ENCODE measurements at places on chromosomes 7 and 10.

DNA sequence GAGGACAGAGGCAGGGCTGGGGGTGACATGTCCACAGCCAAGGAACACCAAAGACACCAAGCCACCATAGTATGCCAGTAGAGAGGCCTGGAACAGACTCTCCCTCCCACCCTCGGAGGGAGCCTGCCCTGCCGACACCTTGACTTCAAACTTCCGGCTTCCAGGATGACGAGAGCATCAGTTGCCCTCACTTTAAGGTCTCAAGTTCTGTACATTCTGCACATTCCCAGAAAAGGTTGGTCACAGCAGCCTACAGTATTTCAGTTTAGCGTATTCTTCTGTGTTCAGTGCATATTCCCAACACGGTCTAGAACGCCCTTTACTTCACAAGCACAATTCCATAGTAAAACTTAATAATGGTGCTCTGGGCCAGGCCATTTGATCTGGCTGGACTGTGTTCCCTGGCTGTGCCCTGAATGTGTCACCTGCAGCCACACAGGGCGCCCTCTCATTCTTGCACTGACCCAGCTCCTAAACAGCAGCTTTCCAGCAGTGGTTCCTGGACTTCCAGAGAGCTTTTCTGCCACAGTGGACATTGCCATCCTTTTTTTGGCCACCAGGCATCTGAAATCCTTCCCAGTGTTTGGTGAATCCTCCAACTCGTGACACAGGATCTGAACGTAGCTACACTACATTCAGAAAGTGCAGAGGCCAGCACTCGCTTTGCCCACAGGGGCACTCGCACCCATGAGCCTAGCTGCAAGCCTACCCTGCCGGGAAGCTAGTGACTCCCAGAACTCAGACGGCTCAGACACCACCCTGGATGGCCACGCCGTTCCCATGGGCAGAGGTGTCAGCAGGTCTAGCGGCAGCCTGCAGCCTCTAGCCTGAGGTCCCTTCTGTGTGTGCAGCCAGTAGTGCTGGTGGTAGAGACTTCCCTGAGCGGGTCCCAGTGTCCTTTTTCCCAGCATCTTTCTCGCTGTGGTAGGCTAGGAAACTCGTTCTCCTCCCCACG, 36.4 kb upstream of the INSIG1 start:
- no peak for DNase-seq

DNA sequence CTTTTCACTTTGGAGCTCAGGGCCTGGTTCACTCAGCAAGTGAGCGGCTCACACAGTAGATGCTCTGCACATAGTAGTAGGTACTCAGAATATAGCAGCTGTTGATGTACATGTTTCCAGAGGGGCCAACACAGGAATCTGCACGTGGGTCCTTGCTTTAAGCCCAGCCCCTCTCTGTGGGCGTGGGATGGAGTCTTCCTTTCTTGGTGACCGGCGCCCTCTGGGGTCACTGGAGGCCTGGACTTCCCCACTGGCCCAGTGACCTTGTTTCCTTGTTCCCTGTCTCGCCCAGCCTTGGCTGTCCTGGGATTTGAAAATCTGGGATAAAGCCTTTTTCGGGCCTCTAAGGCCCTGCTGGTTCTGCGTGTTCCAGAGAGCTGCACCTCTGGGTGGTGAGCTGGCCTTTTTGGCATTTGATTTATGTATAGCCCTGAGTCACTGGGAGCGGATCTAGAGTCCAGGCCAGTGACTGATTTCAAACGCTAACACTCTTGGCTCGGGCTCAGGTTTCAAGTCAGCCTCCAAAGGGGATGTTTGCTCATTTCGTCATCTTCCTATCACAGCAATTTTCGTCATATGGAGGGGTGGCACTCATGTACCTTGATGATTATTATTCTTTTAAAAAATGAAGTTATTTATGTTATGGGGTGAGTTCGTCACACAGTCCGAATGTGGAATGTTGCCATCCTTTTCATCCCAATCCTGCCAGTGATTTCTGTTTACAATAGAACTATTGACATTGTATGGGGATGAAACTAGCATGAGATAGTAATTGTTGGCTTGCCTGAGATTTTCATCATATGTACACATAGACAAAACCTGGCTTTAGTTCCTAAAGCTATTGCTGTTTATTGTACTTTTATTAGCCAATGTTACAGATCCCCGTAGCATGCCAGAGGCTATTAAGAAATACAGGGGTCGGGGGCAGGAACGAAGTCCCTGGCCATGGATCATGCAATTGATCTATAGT, 65.5 kb downstream of the CUX1 start:
- DNase-seq: no peak

GRCh38 chr7:88322151-88322550, 15.5 kb upstream of the STEAP4 start:
- no peak for DNase-seq

DNA sequence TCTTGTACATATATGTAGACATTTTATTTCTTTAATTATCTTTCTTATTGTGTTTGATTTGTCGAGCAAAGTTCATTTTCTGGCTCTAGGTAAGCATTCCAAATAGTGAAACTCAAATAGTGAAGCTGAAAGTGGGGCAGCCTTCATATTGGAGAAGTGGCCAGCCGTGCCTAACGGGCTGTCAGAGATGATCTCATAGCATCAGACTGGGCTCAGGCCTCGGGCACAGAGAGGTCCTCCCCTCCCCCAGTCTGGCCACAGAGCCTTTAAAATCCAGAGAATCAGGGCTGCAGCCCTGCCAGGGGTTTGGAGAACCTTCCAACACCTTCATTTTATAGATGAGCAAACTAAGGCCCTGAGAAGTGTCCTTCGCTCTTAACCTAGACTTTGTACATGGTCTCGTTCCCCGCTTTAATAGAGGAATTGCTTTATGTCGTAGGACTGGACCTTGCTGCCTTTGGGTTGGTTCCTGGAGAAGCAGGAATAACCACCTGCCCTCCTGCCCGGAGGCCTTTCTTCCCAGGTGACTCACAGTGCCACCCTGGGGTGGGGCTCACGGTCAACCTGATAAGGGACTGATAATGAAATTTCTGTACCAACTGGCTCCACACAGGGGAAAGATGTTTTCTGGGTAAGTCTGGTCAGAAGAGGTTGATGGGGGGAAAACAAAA, 7.3 kb downstream of the TSPAN15 start:
- DNase-seq: no peak

GRCh38 chr10:71290806-71291527, 28.1 kb upstream of the SLC29A3 start:
- DNase-seq: no peak
